Vagina (tissue), 2 donors: ENCODE measurements at places on chromosomes 3 and 15. TPM values are rescaled to one million over a fixed set of nuclear protein-coding genes. Genes with fewer than 3 reads are reported as not detected.

DNA sequence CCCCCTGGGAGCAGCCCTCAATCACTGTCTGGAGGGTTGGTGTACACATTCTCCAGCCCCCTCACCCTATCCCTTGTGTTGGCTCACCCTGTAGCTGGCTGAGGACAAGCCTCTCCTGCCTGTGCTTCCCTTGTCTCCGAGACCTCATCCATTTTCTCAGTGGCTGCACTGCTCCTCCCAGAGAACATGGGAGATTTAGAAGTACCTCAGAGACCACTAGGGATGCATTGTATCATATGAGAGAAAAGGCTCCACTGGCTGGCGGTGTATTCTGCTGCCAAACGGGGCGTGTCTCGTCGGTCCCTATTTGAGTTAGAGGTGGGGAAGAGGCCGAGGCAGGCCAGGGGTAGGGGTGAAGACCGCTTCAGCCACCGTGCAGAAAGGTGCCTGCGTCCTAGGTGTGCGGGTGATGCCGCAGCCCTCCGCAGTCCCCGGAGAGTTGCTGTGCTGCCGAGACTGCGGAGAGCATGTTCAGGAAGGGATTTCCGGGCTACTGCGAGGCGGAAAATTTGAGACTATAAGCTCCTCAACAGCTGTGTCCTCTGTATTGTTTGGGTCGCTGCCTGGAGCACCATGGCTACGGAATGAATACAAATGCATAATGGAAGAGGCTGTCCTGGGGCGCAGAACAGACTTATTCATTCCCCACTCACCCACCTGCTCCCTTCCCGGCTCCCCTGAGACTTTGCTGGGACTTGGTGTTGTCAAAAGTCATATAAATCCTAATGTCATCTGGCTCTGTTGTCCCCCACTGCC lies 43.8 kb downstream of the SPSB4 start:
- DNase-seq = no peak

The CLDN1 gene
- 48.6 TPM for total RNA-seq

The IGDCC3 gene
- total RNA-seq = 0.49 TPM

DNA sequence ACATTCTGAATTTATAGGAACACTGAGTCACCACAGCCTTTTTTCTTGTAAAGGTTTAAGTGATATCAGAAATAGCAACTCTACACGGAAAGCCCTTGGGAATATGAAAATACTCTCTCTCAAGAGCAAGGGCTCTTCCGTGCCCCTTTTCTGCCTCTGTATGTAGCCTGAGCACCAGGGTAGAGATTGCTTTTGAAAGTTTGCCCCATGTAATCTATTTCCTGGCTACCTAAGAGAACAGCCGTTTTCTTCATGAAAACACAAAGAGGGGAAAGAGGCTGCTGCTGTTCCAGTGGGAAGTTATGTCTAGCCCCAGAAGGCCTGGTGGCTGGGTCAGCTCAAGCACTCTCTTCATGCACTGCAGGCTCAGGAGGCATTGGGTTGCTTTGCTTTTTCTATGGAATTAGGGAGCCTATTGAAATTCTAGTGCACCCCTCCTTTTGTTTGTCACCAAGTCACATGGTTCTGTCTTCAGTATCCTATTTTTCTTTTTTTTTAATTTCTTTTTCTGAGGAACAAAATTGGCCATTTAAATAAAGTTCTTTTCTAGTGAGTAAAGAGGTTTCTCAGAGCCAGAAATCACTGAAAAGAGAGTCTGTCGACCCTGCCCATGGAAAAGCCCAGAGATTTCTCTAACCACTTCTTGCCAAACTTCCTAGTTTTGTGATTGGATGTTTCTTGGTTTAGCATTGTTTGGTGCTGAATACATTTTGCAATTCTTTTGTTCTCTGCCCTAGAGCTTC lies 39.5 kb downstream of the TIGIT start:
- no peak for DNase-seq

The CHRM5 gene
- total RNA-seq = not detected
